NCI-H526 treated with DMSO at 0.1 percent for 48 hours (cell line): ENCODE measurements at places on chromosomes 6 and 20.

- DNase-seq = no peak
Observed at GRCh38 chr20:31815408-31816188, 3.6 kb upstream of the MYLK2 start.

DNA sequence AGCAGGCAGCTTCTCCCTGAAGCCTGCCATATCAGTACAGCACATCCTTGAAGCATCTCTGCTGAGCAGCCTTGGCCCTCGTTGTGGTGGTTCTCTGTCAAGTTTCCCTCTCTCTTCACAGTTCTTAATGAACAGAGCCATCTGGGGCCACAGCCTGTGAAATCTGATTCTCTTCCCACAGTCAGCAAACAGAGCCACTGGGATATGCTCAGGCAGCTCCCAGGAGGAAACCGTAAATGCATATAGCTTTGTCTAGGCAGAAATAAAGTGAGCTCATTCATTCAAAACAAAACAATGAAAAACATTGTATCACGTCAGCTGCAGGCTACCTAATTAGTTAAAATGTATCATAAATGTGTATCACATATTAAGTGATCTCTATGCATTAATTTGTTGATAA is 80.3 kb downstream of the TBC1D7 start:
- DNase-seq = peak; percentile 84

DNA sequence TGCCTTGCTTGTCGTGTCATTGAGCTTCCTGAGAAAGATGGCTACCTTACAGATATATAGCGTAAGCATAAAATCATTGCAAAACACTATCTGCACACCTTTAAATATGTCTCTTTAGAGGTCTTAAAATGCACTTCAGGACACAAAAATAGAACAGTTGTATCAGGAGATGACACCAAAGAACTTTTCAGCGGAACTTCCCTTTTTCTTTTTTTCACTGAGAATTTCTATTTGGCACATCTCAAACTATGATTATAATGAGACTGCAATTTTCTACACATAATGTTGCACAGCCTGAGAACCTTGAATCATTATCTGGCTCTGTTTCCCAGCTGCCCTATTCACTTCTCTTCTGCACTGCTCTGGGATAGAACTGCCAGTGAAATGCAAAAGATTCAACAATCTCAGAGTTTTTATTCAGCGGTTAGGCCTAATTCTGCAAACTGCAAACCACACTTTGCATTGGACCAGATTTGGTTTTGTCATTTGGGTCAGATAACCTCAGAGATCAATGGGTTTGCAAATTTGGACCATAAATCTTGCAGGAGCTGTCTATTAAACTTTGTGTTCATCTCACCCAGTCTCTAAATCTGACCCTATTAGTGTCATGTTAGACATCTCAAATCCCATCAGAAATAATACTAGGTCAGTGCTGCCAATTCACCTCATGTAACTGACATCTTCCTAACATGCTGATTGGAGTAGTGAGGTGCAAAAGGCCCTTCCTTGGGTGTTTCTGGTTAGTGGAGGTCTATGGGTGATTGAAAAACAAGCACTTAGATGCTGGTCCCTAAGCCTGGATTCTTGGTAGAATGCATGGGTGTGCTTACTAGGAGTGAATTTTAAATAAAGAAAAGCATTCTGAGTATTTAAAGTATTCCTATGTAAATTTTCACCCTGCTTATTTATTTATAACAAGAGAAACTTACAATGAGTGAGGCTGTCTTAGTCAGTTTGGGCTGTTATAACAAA is 382.7 kb downstream of the UTRN start:
- DNase-seq = no peak

- no peak for DNase-seq
Observed at GRCh38 chr6:153624528-153624927, 414.5 kb upstream of the OPRM1 start.

GRCh38 chr20:58544891-58545290 is 29.7 kb upstream of the APCDD1L start:
- no peak for DNase-seq

GRCh38 chr6:72133324-72133723 is 247.0 kb downstream of the RIMS1 start:
- DNase-seq = no peak

DNA sequence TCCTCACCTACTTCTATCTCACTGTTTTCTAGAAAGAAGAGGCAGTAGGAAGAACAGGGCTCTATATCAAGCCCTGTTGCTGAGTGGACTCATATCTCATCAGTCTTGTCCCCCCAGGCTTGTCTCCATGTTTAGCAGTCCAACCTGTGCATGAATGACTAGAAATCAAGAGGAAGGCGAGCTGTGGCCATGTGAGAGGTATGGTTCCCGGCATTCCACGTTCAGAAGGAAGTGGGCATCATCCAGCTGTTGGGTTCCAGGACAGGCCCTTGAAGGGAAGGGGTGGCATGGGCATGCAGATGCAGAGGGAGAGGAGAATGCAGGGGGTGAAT is 176.6 kb downstream of the MRPL14 start:
- no peak for DNase-seq

GRCh38 chr6:8391934-8392333 is 43.4 kb downstream of the SLC35B3 start:
- no peak for DNase-seq

DNA sequence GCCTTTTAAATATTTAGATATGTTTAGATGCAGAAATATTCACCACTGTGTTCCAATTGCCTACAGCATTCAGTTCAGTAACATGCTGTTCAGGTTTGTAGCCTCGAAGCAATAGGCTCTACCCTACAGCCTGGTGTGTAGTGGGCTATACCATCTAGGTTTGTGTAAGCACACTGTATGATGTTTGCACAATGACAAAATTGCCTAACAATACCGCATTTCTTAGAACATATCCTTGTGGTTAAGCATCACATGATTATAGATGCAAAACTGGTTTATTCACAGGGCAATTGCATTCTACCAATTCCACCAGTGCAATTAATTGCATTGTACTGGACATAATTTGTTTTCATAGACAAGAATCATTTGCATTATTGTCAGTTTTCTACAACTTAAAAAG is 7.9 kb upstream of the SLC22A16 start:
- no peak for DNase-seq

DNA sequence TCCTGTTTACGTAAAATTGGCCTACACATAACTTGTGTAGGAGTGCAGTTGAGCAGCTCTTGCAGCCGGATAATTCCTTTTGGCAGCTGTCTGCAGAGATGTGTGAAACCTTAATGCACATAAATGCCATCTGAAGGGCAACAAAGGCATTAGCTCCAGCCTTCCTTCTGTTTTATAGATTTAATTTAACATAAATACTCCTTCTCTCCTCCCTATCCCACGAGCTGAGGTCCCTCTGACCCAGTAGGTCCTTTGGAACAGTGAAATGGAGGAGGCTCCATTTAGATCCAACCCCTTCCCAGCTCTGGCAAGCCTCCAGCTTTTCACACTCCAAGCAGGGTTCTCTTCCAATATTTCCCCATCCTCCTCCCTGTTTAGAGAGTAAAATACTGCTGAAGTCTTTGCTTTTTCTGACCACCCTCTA is 6.5 kb downstream of the PLEKHG1 start:
- no peak for DNase-seq

- DNase-seq = no peak
Observed at GRCh38 chr6:101013612-101014195, 132.6 kb upstream of the ASCC3 start.

DNA sequence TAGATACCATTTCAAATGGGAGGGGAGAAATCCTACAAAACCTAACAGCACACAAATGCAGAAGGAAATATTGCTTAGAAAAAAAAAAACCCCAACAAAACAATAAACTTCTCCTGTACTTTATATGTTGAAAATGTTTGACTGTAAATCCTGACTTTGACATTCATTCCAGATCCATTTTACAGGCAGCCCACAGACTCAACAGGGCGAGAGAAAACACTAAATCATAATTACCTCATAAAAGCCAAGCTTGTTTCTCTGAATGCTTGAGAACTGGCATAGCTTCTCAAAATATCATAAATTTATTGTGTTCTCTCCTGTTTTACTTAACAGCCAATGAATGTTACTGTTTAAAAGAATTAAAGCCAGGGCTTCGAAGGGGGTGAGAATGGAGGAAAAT is 273.2 kb downstream of the CD83 start:
- DNase-seq = no peak

DNA sequence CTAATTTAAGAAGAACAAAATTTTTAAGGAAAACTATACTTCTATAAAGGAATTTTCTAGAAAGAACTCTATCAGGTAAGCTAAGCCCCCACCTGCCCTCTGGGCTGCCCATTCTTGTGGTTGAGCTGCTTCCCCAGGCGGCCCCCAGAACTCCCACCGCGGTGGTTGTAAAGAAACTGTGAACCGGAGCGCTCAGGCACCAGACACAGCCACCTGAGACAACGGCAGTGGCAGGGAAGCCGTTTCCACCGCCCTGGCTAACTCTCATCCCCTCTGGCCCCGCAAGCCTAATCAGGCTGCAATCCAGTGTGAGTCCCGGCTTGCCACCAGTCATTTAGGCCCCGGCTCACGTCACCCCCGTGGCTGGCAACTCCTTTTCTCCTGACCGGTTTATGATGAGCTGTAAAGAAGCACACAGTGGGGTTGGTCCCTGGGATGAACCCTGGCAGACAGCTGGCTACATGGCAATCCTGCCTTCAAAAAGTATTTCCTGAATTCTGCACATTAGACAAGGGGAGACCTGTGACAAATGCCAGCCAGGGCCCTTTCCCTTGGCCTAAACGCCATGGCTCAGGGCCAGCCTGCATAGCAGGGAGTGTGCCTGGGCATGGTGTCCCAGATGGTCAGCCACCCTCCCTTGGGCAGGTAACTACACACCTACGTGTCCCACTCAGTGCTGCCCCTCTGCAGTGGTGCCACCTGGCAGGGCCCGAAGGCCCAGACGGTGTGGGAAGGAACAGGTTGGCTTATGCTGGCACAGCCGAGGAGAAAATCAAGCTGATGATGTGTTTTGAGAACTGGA is 63.8 kb upstream of the GPR31 start:
- no peak for DNase-seq

GRCh38 chr6:157240960-157241311 is 82.4 kb downstream of the TMEM242 start:
- DNase-seq = no peak

DNA sequence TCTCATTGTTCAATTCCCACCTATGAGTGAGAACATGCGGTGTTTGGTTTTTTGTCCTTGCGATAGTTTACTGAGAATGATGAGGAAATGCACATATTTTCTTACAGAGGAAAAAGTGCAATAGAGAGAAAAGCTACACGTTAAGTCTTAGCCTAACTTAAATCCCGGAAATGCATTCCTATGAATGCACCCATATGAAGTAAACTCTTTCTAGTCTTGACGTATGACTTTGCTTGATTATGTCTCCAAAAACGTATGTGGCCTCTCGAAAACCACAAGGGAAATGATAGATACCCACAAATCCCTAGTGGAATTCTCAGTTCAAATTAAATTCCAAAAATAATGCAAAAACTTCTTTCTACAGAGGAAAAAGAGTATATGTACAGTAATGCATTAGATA is 90.7 kb upstream of the SASH1 start:
- no peak for DNase-seq

GRCh38 chr20:50111829-50112495 is 988 bp downstream of the UBE2V1 start:
- no peak for DNase-seq

GRCh38 chr6:89302195-89302770 is 12.8 kb downstream of the GABRR2 start:
- no peak for DNase-seq

- DNase-seq = no peak
Observed at GRCh38 chr6:24284006-24284405, 73.9 kb downstream of the DCDC2 start.

DNA sequence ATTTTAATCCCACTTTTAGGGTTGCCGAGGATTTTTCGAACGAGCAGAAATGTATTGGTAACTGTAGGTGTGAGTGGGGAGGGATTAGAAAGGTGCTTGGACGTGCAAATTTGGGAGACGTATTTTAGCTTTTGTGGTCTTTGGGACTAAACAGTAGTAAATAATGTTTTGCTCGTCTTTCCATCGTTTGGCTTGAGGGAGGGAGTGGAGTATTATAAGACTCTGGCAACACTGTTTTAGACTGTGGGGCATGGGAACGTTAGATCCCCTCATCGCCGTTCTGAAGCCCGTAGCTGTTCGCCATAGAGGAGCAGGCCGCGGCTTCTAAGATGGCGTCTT is 2.8 kb downstream of the BRD2 start:
- DNase-seq = no peak

DNA sequence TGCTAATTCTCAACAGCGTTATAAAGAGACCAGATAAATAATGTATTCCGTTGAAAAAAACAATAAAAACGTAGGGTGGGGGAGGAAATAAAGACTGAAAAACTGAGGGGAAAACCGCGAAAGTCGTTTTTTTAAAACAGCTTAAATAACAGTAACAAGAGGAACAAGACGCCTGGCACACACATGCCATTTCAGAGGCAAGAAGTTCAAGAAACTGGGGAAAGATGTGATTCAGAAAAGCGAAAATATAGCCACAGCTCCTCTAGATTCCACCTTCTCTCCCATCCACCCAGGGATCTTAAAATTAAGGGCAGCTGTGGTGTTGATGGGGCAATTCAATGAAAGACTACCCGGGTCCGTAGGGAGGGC is 1.3 kb downstream of the EPB41L2 start:
- no peak for DNase-seq

- DNase-seq = no peak
Observed at GRCh38 chr6:167570460-167571400, 245.8 kb downstream of the TTLL2 start.

GRCh38 chr20:48302149-48302548 is 516.9 kb upstream of the SULF2 start:
- no peak for DNase-seq

DNA sequence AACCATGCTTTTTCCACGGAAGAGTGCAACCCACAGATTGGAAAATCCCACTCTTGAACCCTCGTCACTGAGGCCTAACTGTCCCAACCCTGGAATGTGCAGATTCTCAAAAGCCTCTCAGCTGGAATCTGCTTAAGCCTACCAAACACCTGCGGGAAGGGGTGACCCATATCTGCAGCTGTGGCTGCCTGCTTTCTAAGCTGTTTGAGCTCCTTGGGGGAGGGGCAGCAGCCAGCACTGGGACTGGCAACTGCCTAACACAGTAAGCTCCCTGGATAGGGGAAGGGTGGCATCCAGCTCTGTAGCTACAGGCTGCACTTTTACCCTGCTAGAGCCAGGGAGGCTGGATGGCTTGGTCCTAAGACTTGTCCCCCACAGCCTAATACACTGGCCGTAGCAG is 579.6 kb downstream of the COL12A1 start:
- no peak for DNase-seq

DNA sequence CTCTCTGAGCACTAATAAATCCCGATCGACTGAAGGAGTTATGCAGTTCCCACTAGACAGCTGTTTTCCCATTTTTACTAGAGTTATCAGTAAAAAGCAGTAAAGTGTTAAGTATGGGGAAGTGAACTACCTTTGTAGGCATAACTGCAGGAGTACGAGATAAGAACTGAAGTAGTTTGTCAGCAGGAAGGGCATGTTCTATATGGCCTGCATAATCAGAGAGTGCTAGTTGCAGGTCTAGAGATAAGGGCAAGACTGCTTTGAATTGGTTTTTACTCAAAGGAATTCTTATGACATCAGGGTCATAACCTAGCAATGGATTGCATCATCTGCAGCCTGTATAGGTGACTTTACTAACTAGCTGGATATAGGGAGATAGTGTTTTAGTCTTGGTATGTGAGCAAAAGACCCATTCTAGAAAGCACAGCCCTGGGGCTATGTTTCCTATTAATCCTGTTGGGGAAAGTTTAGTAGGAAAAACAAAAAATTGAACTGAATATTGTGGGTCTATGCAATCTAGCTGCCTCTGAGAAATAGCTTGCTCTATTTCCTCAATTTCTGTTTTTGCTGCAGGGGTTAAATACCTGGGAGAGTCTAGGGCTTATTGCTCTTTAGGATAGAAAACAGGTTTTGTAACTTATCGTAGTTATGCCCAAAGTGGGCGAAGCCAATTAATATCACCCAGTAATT is 22.6 kb upstream of the CRISP1 start:
- DNase-seq = no peak

- no peak for DNase-seq
Observed at GRCh38 chr6:4308364-4308763, 173.0 kb upstream of the ECI2 start.
